Posterior cingulate gyrus (tissue), 11 donors: ENCODE measurements at places on chromosomes 7 and 10.

GRCh38 chr10:45001381-45002148 lies 842 bp downstream of the ZNF22 start:
- peak; percentile 54 for DNase-seq

- no peak for DNase-seq
Measured at GRCh38 chr7:78562191-78562590, 763.6 kb downstream of the PHTF2 start.

DNA sequence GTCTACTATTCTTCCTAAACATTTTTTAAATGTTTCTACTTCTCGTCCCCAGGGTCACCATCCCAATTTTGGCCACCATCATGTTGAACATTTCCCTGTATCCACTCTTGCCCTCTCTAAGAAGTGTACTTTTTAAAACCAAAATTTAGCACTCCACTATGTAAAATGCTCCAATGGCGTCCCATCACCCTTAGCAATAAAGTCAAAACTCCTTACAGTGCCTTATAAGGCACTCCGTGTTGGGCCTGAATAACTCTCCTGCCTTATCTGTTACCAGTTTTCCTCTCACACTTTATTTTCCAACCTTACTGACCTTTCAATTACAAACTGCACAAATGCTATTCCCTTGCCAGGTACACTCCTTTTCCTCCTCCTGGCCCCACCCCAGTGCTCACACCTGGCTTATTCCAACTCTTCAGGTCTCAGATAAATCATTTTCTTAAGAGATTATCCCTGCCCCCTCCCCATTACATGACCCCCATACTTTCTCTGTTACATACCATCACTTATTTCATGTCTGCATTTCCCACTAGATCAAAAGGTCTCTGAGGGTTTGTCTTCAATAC lies 1.3 kb downstream of the TMEM168 start:
- DNase-seq: no peak

DNA sequence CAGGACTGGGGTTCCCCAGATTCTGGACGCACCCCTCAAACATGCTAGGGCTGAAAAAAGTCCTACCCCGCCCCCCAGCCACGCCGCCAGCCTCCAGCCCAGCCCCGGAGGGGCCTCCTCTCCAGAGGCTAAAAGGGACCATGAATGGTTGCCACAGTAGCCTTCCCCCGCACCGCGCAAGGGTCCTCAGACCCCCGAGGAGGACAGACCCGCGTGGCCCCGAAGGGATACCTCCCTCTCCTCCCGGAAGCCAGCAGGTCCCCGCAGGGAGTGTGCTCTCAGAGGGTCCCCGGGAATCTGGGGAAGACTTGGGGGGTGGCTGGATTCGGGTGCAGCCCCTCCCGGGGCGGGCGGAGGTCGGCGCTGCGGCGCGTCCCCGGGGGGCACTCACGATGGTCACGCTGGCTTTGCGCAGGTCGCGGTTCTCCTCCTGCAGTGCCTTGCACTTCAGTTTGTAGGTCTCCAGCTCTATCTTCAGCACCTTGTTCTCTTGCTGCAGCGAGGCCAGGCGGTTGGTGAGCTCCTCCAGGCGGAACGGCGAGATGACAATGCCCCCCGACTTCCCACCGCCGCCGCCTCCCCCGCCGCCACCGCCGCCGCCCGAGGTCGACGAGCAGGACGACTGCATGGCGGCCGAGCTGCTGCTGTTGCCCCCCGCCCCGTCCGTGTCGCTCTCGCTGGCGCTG lies 482 bp downstream of the CCDC6 start:
- DNase-seq: no peak

GRCh38 chr10:16609211-16609610 lies 87.5 kb upstream of the C1QL3 start:
- DNase-seq: no peak

DNA sequence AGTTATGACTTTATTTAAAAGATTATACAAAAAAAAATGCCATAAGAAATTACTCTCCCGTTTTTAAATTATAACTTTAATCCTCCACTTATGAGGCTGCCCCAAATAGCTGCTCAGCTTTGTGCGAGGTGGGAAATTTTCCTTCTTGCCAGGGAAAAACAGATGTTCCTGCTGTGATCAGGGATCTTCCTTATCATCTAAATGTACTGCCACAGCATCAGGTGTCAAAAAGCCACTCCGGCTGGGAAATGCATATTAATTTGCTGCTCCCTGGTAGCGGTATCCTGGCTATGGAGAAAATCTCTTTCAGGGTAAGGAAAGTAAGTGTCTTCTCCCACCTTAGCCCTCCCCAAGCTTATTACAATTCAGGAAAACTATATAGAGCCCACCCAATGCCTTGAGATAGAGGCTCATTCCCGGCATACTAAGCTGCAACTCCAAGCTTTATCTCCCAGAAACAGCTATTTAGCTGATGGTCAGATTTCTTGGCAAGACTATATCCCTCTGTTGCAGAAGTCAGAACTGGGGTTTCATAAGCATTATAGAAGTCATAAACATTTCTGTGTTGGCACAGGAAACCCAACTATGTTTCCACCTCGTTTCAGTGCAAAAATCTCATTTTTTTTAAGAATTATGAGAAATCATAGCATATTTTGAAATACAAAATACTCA lies 360.4 kb downstream of the PARD3 start:
- no peak for DNase-seq
